ENCODE measurements at places on chromosomes 2 and 18.

GRCh38 chr2:227219312-227220105 lies 55.1 kb downstream of the COL4A3 start:
- no peak for DNase-seq

- DNase-seq, result no peak
Observed at GRCh38 chr2:29991086-29991485, 69.7 kb upstream of the ALK start.

DNA sequence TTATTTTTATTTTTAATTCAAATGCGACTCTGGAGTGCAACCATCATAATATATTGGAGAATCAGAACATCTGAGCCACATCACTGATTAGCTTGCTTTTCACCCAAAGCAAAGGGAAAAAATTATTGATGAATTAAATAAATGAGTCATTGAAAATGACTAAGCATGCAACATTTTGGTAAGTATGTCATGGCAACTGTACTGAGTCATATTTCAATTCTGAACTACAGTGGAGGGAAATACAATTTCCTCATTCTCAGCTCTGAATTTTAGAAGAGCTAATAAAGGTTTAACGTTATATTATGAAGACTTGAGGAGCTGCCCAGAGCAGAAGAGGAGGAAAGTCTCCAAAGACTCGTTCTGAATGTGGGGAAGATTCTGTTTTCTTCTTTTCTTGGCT lies 89.6 kb upstream of the CCDC68 start:
- DNase-seq, result no peak

DNA sequence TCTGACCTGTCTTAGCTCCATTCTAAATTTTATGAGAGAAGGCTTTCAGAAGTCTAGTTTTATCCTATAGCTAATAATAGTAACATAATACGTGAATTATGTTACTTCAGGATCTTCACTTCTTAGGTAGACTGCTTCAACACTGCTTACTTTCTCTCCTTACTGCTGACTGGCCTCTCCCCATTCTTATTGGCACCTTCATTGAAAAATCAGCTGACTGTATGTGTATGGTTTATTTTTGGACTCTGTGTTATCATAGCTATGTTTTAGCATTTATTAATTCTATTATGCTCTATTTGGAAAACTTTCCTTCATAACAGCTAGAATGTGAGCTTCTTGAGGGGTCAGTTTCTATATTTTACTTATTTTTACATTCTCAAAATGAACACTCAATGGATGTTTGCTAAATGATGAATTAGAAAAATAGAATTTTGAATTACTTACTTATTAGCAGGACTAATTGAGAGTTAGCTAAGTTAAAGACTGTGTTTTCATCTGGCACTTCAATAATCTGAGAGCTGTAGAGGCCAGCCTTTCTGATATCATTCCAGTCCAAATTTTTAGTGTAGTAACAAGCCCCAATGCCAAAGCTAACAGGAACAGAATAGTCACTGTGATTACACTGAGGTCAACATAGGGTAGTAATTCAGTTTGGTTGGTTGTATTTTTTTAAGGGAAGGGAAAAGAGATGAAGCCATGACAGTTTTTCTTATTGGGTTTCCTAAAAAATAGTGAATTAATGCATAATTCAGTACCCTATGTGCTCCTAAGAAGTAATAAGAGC lies 92.3 kb downstream of the TTC27 start:
- DNase-seq, result no peak

- no peak for DNase-seq
Observed at GRCh38 chr18:56162311-56163265, 475.8 kb downstream of the TXNL1 start.

DNA sequence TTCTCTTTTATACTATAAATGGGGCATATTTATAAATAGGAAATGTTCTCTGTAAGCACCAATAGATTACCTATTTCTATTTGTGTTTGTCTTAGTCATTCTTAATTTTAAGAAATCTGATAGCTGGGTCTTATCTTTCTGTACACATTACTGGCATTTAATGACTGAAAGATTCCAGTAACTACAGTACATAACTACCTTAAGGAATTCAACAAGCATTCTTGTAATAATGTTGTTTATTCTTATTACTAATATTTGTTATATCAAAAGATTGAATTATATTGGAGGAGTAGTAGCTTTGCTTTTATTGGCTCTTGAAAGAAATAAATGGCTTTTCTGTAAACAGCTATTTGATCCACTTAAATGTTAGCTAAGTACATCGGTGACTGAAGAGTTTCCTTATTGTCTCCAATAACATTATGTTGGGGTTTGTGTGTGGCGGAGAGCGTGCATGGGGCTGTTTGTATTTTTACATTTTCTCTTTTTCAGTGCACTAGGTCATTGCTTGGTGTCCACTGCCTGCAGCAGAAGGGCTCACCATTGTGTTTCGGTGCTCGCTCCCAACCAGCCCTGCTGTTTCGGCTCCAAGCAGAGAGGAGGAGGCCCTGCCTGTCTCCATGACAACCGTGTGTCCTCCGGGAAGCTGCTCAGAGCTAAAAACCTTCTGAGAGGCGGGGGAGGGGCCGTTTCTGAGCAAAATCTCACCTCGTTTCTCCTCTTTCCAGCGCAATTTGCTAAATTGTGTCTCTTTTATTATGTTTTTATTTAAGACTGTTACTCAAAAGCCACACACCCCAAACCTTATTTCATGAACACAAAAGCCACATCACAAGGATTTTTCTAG lies 112.5 kb upstream of the SLC38A11 start:
- no peak for DNase-seq

DNA sequence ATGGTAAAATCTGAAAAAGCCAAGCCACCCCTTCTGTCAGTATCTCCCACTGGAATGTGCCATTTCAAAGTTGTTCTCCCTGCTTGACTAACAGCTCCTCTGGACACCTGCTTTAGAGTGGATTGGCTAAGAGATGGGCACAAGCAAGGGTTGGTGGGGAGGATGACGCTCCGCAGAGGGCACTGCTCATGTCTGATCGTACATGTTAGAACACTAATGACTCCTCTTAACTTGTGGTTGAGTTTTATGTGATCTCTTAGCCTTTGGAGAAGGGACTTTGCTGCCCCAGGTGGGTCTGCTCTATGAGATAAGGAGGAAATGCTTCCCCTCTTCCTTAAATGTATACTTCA lies 8.2 kb upstream of the KIAA2012 start:
- DNase-seq, result no peak

DNA sequence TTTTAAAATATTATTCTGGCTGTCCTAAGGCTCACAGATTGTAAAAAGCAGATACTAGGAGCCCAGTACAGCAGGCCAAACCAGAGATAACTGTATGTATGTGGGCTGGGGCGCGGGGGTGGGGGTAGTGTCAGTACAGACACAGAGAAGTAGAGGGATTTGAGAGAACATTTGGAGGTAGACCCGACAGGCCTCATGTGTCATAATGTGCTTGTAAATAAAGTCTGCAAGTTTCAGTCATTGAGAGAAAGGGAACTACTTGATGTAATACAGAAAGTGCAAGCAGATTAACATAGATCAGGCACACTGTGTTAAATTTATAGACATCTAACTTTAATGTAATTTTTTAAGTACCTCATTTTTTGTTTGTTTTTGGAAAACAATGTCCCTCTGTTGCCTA lies 7.4 kb upstream of the POLI start:
- DNase-seq, result no peak

DNA sequence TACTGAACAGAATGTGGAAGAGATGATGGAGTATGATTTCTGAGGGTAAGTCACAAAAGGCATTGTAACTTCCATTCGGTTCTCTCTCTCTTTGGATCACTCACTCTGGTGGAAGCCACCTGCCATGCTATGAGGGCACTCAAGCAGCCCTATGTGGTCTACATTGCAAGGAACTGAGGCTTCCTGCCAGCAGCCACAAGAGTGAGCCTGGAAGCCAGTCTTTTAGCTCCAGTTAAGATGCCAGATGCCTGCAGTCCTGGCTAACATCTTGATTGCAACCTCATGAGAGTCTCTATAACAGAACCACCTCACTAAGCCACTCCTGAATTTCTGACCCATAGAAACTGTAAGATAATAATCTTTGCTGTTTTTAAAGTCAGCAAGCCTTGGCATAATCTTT lies 935.7 kb downstream of the LRP1B start:
- no peak for DNase-seq

- no peak for DNase-seq
Observed at GRCh38 chr2:50513724-50514123, 518.2 kb downstream of the NRXN1 start.

- DNase-seq, result no peak
Observed at GRCh38 chr2:181178130-181178529, 197.7 kb downstream of the UBE2E3 start.

- DNase-seq, result peak; percentile 76
Observed at GRCh38 chr2:188628989-188629752, 337.5 kb downstream of the GULP1 start.

DNA sequence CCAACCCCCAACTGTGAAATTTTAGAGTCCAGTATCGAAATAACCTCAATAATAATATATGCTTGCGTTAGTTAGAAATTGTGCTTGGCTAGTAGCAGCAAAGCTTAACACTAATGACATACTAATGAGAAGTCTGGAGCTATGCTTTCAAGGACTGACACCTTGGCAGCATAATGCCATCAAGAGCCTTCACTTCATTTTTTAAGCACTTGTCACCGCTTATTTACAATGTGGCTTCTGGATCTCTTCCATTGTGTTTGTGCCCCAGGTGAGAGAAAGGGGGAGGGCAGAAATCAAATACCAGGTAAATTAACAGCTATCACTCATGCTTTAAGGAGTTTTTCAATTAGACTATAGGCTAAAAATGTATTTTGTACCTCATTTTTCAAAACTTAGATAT lies 101.5 kb downstream of the CDH7 start:
- no peak for DNase-seq

DNA sequence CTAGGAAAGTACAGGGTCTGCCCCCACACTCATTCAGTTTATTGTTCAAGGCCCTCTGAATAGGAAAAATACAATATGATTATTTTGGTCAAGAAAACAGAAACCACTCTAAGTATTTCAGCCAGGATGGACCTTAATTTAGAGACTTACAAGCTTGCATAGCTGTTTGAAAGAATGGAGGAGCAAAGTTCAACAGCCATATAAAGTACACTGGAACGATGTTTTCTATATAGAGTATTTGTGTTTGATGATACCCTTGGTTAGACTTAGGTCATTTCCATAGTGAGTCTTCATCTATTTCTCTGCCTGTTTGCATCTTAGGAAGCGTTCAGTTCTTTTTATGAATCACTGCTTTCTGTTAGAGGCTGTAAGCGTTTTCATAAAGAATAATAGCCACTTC lies 366.2 kb downstream of the NUP35 start:
- DNase-seq, result no peak

DNA sequence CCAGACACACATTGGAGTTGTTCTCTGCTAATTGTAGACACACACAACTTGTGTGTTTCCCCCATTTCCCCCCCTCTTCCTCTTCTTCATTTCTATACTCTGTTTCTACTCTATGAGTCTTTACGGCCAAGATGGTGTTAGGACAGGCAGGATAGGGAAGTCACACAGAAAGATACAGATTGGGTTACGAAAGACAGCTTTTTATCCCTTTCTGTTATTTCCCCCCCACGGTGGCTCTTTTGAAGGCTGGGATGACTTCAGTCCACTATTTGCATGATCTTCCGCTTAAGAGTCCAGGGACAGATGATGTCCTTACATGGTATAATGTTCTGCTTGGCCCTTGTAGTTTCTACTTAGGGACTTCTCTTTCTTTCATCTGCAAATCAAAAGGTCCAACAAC lies 1.6 kb upstream of the EMILIN2 start:
- DNase-seq, result no peak

Measured in amniotic stem cell (primary cell).